Activated T-cell treated with anti-CD3 and anti-CD28 coated beads for 24 hours (primary cell): ENCODE measurements at places on chromosomes 16 and 17.
A peak's percentile ranks its signal among the peaks of the same experiment; 100 is the strongest.

DNA sequence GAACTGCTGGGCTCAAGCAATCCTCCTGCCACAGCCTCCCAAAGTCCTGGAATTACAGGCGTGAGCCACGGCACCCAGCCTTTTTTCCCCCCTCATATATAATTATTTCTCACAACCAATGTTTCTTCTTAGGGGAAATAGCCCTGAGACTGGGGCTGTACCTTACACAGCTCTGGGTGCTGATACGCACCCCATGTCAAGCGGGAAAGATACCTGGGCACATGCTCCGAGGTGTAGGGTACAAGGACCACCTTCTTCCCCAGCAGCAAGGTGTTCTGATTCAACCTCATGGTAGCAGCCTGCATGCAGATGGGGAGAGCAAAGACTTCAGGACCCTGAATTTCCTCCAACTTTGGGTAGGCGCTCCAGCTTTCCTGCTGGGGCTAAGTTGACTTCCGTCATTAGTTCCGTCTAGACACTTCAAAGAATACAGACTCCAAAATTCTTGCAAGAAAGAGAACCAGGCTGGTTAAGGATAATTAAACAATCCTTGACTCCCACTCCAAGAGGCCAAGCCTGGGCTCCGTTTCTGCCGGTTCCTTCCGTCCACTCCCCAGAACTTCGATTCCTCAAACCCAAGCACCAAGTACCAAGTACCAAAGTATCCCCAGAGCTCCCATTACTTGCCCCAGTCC is 619 bp downstream of the NAT9 start:
- DNase-seq: no peak

- DNase-seq: no peak
These were observed 50.1 kb downstream of the NF1 start for GRCh38 chr17:31144836-31145235.

- no peak for DNase-seq
These were observed 443.8 kb downstream of the MAF start for GRCh38 chr16:79156761-79157160.

GRCh38 chr16:88384222-88385111 is 1.7 kb downstream of the ZNF469 start:
- DNase-seq: no peak

DNA sequence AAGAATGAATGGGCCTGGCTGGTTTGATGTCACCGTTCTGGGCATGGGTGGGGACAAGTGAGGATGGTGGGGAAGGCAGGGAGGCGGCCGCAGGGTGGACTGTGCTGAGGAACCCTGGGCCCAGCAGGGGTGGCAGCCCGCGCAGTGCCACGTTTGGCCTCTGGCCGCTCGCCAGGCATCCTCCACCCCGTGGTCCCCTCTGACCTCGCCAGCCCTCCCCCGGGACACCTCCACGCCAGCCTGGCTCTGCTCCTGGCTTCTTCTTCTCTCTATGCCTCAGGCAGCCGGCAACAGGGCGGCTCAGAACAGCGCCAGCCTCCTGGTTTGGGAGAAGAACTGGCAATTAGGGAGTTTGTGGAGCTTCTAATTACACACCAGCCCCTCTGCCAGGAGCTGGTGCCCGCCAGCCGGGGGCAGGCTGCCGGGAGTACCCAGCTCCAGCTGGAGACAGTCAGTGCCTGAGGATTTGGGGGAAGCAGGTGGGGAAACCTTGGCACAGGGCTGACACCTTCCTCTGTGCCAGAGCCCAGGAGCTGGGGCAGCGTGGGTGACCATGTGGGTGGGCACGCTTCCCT is 6.5 kb upstream of the SERPINF1 start:
- no peak for DNase-seq

DNA sequence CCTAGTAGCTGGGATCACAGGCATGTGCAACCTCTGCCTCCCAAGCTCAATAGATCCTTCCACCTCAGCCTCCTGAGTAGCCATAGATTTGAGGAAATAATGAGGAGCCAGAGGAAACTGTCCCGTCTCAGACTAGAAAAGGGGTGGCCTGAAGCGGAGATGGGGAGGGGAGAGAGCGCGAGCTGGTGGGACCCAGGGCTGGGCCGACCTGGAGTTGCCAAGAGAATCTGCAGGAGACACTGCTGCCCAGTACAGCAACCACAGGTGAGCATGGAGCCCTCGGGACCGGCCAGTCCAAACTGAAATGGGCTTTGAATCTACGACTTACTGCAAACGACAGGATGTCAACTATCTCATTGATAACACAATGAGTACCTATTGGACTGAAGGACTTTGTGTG is 24.3 kb downstream of the CD300A start:
- no peak for DNase-seq

DNA sequence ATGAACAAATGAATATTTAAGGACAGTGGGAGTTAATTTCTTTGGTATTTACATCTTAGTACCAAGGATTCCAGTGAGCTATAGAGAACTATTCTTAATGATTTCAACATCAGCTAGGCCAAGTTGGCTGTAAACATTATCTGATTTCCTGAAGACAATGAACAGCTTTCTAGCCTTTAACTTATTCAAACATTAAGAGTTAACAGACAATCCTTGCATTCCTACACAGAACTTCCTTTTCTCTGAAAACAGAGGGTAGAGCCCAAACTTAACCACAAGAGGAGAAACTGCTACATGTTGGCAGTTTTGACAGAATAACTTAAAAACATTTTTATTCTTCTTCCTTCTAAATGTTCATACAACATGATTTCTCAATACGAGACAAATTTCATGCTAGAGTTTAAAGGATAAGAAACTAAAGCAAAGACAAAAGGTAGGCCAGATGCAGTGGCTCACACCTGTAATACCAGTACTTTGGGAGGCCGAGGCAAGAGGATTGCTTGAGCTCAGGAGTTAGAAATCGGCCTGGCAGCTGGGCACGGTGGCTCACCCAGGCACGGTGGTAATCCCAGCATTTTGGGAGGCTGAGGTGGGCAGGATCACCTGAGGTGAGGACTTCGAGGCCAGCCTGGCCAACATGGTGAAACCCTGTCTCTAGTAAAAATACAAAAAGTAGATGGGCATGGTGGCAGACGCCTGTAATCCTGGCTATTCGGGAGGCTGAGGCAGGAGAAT is 4.4 kb downstream of the CRLF3 start:
- no peak for DNase-seq

- DNase-seq: no peak
These were observed 18.2 kb upstream of the RBFOX3 start for GRCh38 chr17:79628861-79629547.

GRCh38 chr17:16353317-16354174 is at the start of gene CENPV:
CENPV (minus strand) TSS chr17:16353469; CDS start chr17:16353436, 33 bp downstream.
- peak; percentile 55 for DNase-seq

- no peak for DNase-seq
These were observed 27.0 kb downstream of the CDC27 start for GRCh38 chr17:47162013-47162622.

DNA sequence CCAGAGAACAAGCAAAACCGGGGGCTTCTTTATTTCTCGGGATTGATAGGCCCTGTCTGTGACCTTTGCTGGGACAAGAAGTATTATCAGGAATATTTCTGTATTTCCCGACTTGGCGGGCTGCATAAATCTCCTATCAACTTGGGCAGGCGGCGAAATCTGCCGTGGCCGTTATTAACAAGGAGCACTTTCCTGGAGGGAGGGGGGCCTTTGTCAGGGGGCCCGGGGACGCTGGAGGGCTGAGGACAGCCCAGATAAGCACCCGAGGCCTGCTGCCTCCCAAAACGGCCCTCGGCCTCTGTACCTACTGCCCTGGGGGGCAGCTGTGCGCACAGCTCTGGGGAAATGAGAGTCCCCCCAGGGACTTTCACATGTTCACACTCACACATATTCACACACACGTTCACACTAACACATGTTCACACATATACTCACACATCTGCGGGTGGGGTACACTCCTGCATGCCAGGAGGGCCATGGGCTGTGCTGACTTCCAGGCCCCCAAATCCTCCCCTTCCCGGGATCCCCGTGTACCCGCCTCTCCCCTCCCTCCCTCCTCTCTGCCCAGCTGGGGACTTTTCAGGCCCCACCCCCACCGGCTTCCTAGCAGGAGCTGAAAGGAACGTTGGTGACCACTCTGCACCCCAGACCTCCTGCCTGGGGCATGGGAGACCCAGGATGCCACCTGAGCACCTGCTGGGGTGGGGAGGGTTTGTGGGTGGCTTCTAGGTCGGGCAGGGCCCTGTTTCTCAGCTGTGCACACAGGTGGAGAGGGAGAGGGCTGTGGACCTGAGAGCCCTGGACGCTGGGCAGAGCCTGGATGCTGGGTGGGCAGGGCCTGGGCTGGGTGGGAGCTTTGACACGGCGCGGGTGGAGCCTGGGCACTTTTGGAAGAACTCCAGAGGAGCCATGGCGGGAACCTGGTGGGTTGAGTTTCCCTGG is 24.3 kb upstream of the GSE1 start:
- no peak for DNase-seq

DNA sequence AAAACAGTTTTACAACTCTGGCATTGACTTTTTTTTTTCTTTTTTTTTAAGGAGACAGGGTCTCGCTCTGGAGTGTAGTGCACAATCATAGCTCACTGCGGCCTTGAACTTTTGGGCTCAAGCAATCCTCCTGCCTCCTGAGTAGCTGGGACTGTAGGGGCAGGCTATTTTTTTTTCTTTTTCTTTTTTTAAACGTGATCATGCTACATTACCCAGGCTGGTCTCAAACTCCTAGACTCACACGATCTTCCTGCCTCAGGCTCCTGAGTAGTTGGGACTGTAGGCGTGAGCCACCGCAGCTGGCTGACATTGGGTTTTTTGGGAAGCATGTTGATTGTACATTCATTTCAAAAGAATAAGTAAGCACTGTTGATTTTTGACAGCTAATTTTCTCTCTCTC is 32.1 kb downstream of the TNRC6A start:
- DNase-seq: no peak

GRCh38 chr16:31451681-31452351 is 7.5 kb upstream of the ARMC5 start:
- no peak for DNase-seq

DNA sequence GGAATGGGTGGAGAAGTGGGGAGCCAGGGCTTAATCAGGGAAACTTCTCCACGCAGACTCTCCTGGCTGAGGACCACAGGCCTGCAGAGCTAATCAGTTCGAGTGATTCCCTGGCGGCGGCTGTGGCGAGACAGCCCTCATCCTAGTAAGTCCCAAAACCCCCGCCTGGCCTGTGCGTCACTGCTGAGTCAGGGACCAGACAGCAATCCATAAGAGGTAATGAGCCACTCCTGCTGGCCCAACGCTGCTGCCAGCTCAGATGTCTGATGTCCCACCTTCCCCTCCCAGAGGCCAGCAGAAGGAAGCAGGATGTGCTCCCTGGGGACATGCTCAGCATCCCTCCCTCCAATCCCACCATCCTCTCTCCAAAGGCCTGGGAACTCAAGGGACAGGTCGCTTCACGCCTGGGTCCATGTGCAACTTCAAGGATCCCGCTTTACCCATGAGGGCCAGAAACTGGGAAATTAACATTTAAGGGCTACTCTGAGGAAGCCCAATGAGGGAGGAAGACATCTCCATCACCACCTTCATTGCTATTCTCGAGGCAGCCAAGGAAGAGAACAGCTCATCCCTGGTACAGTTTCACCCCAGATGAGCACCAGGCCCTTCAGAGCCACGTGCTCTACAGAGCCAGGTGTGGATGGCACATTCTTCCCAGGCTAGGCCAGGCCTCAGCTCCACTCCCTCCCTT is 7.9 kb downstream of the ACLY start:
- no peak for DNase-seq

DNA sequence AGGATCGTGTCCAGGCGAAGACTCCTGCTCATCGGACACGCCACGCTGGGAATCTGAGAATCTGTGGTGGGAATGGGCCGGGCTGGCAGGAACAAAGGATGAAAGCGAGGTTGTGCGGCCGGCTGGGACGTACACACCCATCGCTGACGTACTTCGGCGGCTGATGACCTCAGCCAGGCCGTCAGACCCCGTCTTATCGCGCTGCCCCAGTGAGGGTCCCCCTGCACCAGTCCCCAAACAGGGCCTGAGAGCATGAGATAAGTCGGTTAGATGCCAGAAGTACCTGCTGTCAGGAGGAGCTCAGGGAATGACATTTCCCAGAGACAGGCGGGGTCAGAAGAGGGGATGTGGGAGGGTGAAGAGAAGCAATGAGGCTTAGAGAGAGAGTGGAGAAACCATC is 16.0 kb upstream of the SP6 start:
- DNase-seq: no peak

- no peak for DNase-seq
These were observed 662 bp downstream of the PGS1 start for GRCh38 chr17:78379131-78379491.

DNA sequence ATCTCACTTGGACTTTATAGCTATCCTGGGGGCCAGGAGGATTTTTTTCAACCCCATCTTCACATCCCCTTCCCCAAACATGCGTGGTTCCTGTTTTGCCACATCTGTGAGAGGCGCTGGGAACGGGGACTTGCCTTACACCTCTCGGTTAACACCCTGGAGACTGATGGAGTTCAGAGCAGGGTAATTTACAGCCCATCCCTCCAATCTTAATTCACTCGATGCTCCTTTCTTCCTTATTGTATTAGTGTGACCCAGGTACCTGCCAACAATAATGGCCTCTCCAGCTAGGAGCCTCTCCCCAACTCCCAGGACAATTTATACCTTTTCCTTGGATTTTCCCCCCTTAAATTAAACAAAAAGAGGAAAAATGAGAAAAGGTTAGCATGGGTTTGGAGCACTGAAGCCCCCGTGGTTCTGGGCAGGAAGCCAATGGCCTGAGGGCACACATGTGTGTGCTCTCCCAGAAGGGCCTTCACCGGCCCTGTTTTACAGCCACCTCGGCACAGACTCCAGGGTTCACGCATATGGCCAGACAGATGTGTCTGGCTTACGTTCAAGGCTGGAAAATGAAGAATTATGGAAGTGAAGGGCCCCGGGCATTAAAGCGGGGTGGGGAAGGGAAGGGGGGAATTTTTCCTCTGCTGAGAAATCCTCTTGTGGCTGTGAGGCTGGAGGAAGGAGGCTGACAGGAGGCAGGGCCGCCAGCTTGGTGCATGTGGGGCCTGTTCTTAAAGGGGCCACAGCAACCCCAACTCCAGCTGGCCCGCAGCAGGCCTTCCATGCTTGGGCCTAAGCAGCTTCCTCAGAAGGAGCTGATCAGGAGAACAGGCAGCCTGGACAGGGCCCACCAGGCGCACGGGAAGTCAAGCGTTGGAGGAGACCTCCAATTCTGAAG is 21.4 kb downstream of the HIC1 start:
- DNase-seq: no peak

DNA sequence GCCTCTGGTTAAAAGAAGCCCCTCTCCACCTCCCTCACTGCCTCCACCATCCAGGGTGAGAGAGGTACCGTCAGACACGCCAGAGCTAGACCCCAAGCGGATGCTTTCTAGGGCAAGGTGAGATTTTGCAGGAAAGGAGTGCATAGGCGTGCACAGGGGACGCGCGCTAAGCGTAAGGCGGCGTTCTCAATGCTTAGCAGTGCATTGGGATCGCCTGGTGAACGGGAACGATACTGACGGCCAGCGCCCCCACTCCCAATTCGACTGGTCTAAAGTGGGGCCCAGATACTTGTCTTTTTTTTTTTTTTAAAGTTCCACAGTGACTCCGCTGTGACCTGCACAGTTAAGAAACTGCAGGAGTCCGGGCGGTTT is 57.9 kb upstream of the CREBBP start:
- no peak for DNase-seq

DNA sequence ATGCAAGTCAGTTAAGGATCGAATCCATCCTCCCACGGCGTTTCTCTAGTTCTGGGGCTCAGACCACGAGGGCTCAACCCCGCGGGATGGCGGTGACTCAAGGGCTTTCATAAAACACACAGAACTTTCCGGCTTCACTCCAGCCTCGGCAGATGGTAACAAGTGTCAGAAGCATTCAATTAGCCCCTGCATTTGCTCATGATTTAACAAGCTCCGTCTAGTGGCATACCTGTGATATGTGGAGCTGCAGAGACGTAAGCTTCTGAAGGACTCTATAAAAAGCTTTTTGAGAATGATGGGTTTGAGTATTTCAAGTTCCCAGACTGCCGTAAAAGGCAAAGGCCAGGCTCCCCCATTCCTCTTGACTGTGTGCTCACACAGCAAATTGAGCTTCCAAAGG is 91.3 kb upstream of the SEC14L1 start:
- DNase-seq: no peak
